ENCODE measurements at places on chromosomes 1 and 21.

DNA sequence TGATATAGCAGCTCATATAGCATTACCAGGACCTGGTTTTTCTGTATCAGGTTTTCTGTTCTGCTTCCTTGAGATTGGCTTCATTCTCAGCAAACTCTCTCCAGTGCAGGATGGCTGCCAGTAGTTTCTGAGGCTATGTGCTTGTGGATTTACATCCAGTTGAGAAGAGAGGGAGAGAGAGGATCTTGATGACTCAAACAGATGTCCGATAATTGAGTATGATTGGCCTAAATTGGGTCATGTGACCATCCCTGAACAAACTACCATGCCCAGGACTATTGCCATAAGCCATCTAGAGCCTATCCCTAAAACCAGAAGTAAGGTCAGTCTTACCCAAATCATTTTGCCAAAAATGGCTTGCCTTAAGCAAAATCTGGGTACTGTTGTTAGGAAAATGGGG, 18.1 kb upstream of the PSMA5 start:
- DNase-seq = no peak

DNA sequence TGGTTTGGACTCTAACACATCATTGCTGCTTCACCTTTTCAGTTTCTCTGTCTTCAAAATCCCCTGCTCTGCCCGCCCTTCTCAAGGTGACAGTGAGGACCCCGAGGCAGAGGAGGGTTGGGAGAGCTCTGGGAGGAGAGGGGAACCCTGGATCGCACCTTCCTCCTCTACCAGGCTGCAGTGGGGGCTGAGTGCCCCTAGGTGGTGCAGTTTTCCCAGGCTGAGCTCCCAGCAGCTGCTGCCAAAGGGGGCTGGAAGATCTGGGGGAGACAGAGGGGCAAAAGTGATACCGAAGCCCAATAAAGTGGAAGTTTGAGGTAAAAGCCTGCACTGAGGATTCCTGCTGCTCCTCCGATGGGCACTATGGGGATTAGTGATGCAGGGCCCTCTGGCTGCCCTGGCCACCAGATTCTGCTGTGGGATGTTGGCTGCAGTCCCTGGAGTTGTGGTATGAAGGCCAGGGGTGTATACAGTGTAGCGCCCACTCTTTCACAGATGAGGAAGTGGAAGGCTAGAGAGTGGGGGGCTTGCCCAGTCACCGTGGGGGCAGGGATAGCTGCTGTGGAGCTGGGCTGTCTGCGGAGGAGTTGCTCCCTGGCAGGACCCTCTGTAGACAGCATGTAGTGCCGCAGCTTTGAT, 40.7 kb upstream of the SCMH1 start:
- DNase-seq = no peak

DNA sequence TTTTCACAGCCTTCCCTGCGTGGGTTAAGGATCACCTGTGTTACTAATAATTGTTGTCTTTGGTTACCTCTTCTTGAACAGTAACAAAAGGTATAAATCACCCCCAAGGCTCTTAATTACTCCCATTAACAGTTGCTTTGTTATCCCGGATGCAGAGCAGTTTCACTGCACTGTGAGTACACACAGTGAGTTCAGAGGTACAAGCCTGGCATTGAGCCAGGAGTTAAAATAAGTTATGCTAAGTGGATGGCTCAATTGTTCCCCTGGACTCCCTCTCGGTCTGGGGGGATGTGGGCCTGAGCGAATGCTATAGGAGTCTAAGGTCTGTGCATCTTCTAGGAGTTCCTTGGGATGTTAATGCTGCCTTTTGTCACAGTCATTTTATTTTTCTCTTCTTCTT, 258.3 kb downstream of the ATG4C start:
- DNase-seq = no peak

- no peak for DNase-seq
Observed at GRCh38 chr1:233654658-233655280, 40.9 kb downstream of the KCNK1 start.

- no peak for DNase-seq
Observed at GRCh38 chr1:195218428-195219212, 1389.6 kb downstream of the KCNT2 start.

DNA sequence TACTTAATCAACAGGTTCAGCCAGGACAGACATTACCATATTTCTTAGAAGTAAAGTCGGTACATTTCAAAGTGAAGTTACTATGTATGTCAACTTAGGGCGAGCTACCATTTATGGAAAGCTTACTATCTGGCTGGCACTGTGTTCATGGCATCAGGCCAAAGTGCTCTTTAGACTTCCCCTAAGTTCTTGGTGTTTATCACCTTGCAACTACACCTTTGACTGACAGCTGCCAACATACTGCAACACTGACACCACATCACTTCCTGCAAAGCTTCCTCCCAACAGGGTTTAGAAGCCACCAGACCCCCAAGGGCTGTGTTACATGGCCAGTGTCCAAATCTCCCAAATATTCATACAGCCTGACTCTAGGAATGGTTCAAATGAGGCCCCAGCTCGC, 61.0 kb downstream of the TIAM1 start:
- DNase-seq = no peak

DNA sequence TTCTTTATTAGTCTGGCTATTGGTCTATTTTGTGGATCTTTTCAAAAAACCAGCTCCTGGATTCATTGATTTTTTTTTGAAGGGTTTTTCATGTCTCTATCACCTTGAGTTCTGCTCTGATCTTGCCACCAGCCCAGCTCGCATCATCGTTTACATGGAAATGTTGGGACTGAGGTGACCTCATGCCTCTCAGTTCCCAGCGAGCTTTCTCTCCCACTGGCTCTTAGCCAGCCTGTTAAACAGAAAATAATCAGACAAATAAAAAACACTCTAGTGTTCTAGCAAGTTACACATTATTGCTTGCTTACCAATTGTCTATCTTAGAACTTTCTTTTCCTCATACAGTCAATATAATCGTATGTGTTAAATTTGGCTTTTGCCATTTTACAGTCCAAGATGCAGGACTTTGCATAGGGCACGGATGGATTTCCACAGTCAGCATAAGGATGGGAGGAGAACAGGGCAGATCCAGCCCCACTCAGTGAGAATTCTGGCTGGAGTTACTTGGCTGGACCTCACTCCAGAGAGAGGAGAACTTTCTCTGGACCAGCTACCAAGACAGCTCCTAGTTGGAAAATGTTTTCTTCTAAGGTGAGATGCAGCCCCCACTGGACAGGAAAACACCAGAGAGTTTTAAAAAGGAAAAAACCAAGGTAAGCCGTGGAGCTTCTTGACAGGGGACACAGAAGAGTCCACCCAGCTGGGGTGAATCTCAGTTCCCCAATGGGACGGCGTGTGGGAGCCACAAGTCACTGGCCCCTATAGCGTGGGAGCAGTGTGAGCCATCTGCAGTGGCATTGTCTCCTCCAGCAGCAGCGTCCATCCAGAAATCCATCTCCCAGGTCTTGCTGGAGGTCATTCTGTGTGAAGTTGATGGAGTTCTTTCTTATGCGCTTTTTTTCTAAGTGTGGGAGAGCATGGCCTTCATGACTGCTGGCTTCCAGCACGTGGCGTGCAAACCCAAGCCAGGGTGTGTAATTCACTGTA, 17.6 kb downstream of the PGBD2 start:
- no peak for DNase-seq

DNA sequence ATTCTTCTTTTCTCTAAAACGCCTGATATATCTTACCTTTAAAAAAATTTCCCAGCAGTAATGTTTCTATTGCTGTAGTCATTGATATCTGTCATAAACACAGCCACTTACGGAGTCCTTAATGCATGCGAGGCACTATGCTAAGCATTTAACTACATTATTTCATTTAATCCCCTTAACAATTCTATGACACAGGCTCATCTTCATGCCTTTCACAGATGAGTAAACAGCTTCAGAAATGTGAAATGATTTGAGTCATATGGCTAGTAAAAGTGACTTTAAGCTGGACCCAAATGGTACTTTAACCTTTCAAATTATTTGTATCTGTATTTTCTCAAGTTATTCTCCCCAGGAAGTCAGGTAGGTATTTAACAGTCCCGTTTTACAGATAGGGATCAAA, 125.1 kb upstream of the FGGY start:
- DNase-seq = no peak

DNA sequence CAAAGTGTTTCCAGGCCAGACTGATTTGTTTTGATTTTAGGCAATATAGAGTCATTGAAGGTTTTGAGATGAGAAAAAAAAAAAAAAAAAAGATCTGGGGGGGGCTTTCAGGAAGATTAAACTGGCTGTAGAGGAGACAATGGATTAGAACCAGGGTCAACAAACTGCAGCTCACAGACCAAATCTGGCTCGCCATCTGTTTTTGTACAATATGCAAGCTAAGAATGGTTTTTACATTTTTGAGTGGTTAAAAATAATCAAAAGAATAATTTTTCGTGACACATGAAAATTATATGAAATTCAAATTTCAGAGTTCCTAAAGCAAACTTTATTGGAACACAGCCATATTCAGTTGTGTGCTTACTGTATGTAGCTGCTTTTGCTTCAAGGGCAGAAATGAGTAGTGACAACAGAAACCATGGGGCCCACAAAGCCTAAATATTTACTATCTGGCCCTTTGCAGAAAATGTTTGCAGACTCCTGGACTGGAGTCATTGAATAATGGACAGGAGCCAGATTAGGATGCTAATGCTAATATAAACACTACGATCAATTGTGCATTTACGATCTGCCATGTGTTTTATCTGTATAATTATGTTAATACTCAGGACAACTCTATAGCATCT, 375.7 kb upstream of the DAB1 start:
- no peak for DNase-seq

- DNase-seq = no peak
Observed at GRCh38 chr1:32797456-32797855, 19.7 kb downstream of the YARS1 start.

DNA sequence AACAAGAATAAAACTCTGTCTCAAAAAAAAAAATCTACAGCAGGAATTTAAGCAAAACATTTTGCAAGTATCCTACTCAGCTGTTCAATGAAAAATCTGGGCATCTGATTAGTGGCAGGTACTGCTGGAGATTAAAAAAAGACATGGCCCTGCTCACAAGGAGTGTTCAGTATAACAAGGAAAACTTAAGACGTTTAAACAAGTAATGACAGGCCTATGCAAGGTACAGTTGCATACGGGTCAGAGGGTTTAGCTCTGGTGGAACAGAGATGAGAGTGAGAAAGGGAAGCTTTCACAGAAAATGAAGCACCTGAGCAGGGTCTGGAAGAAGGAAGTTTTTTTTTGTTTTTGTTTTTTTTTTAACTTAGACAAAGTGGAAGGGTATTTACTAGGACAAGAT, 23.0 kb downstream of the SNRNP40 start:
- no peak for DNase-seq

- no peak for DNase-seq
Observed at GRCh38 chr1:178973652-178974101, 52.0 kb upstream of the FAM20B start.

GRCh38 chr1:45573231-45573804, 10.5 kb upstream of the NASP start:
- no peak for DNase-seq

- DNase-seq = no peak
Observed at GRCh38 chr1:218772575-218772974, 401.1 kb upstream of the LYPLAL1 start.

DNA sequence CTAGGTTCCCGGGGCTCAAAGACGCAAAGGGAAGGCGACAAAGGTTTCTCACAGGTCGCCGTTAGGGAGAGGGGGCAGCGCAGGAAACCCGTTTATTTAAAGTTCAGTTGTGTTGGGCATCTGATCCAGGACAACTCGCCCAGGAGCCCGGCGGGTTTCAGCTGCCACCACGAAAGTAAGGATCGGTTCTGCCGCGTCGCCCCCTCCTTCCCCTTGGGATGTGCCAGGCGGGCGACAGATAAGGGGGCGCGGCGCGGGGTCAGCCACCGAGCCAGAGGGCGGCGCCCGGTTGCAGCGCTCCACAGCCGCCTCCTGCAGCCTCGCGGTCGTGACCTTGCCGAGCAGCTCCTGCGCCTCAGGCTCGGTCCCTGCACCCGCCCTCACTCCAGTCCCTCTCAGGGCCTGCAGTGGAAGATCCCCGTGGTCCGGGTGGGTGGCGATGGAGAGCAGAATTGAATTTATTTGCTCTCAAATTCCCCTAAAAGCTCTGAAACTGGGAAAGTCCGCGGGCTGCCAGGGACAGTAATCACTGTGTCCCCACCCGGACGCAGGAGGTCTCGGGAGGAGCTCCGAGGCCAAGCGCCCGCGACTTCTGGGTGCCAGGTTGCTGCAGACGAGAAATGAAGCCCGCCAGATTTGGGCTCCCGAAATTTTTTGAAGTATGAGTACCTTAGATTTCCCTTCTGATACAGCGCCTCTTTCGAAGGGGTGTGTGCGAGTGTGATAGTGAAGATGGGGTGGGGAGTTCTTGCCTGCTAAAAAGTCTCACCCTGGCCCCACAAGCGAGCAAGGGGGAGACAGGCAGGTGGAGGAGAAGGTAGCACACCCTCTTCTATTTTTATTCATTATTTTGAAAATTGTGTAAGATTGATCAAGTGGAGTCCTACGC, 28.4 kb upstream of the NFIA start:
- no peak for DNase-seq

GRCh38 chr1:67629370-67630075, 55.5 kb upstream of the GADD45A start:
- DNase-seq = no peak

DNA sequence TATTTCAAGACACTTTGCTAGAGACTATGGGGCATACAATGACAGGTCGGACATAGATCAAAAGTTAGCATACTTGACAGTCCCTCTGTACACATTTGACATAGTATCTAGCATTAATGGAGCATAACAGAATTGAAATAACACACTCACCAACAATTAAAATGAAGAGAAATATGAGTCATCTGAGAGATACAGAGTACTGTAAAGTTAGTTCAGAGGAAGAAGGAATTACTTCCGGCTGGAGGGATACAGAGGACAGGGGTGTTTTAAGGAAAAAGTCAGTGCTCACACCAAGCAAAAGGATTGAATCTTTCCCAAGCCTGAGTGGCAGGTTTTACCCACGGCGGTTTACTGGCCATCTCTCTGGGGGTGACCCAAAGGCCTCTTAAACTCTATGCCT, 2.4 kb downstream of the ZMYND12 start:
- no peak for DNase-seq

DNA sequence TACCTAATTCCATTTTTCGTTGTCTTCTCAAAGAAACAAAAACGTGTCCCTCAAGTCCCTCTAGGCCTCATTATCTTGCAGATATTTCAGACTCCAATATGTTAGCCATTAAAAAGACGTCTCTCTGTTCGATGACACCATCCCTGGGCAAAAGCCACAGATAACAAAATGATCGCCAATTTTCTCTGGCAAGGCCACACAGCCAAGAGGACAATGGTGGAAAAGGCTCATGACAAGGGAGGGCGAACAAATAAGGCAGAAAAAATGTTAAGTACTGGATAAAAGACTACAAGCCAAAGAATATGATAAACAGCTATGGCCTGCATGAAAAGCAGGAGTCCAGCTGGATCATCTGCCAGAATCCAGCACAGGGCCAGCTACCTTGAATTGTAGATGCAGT, 82.9 kb downstream of the TBX15 start:
- no peak for DNase-seq

DNA sequence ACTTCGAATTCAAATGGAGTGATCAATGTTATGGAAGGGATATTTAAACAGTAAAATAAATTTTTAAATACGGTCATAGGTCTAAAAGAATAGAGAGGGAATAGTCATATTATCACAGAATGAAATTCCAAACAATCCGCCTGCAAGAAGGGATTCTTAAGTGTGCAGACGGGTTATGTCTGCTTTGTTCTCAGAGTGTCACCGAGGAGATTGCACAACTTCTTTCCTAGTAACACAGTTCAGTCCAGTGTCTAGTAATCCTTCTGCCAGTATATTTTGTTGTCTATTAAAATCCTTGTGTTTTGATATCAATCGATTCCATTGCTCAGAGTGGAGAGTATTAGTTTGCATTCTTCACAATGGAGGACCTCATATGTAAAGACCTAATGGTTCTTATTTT, 48.4 kb downstream of the LRRC53 start:
- DNase-seq = no peak

GRCh38 chr1:44347280-44347679, 7.8 kb downstream of the ERI3 start:
- no peak for DNase-seq
